ENCODE measurements at places on chromosomes 13 and 19. TPM values are rescaled to one million over a fixed set of nuclear protein-coding genes. Genes with fewer than 3 reads are reported as not detected.

DNA sequence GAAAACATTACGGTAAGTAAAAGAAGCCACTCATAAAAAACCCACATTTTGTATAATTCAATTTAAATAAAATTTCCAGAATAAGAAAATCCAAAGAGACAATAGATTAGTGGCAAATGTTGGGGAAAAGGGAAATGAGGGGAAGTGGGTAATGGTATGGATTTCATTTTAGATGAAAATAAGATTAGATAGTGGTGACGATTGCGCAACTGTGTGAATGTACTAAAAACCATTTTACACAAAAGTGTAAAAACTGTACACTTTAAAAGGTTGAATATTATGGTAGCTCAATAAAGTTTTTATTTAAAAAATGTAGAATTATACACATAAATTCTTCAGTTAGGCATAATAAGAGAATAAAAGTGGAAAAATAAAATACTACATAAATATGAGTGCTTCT lies 3.7 kb downstream of the MBD3L1 start:
- H3K36me3 ChIP-seq: no peaks in the 10 kb centered on the region
- H3K27ac ChIP-seq: no peak overlapping the region
- DNase-seq: no peak

The ADAMTS10 gene
- 0.80 TPM for total RNA-seq

DNA sequence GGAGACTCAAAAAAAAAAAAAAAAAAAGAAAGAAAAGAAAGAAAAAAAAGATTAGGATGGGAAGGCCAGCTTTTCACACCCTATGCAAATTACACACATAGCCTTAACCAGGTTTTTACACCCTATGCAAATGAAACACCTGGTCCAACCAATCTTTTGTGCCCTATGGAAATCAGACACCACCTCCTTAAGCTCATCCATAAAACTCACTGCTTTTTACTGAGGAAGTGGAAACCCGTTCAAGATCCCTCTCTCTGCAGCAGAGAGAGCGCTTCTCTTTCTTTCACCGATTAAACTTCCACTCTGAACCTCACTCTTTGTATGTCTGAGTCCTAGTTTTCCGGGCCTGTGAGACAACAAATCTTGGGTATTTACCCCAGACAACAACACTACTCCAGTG lies 25.3 kb upstream of the HOMER3 start:
- H3K36me3 ChIP-seq: no peaks in the 10 kb centered on the region
- no peak overlapping the region for H3K4me3 ChIP-seq
- peaks cover 1% of the 10 kb centered on the region for H3K4me1 ChIP-seq

The GAS6 gene
- 0.32 TPM for total RNA-seq

DNA sequence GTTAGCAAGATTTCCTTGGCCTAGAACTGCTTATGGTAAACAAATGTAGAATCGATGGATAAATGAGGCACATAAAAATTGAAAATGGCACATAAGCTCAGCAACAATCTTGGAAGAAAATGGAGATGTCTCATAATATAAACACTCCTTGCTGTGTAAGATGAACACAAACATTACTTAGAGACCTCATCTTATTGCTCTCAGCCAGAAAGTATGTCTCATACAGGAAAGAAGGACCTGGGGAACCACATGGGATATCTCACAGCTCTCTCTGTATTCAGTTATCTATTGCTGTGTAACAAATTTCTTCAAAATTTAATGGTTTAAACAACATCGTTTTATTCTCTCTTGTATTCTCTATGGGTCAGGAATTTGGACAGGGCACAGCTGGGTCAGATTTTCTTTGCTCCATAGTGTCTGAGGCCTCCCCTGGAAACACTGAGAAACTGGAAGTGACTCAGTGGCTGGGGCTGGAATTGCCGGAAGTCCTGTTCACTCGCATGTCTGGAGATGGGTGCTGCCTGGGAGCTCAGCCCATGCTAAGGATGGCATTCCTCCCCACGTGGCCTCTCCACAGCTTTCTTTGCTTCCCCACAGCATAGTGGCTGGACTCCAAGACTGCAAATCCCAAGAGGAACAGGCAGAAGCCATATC lies 105.1 kb downstream of the NUFIP1 start:
- no peak overlapping the region for H3K27ac ChIP-seq
- DNase-seq: no peak
- H3K4me3 ChIP-seq: no peak overlapping the region
- H3K36me3 ChIP-seq: no peaks in the 10 kb centered on the region
- H3K27me3 ChIP-seq: peaks cover 4% of the 10 kb centered on the region
- no peaks in the 10 kb centered on the region for H3K4me1 ChIP-seq

GRCh38 chr13:27536361-27537101 lies 83.8 kb downstream of the LNX2 start:
- H3K4me1 ChIP-seq: no peaks in the 10 kb centered on the region
- H3K36me3 ChIP-seq: no peaks in the 10 kb centered on the region
- peaks cover 3% of the 10 kb centered on the region for H3K27me3 ChIP-seq
- no peak overlapping the region for H3K27ac ChIP-seq
- no peak overlapping the region for H3K4me3 ChIP-seq

The ZNF470 gene
- 3.3 TPM for total RNA-seq
